ENCODE measurements at places on chromosomes 4 and X.

DNA sequence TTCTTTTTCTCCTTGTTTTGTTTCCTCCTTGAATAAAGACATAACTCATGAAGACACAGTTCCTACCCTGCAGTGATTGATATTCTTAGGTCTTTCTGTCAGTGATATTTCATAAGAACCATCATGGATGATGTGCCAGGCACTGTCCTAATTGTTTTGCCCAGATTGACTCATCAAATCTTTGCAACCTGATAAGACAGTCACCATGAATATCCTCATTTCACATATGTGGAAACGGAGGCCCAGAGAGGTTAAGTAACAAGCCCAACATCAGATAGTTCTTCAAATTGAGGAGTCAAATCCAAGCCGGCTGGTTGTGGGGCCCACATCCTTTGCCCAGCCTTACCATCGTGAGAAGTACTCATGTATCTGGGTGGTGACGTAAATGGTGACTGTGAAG lies 69.9 kb downstream of the SEL1L3 start:
- no peak for DNase-seq

DNA sequence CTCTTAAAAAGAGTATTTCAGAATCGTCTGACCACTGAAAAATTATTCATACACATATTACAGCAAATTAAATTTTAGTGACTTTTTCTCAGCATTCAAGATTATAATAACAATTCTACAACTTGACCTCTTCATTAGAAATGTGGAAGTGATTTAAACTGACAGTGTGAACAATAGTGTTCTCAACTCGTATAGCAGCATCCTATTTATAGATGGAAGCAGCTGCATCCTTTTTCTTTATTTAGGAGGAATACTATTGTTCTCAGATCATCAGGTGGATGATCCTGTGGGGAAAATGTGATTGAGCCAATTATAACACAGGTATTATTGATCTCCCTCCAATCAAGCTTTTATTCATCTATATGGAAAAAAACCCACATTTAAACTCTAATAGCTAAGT lies 56.7 kb downstream of the RAPGEF2 start:
- no peak for DNase-seq

DNA sequence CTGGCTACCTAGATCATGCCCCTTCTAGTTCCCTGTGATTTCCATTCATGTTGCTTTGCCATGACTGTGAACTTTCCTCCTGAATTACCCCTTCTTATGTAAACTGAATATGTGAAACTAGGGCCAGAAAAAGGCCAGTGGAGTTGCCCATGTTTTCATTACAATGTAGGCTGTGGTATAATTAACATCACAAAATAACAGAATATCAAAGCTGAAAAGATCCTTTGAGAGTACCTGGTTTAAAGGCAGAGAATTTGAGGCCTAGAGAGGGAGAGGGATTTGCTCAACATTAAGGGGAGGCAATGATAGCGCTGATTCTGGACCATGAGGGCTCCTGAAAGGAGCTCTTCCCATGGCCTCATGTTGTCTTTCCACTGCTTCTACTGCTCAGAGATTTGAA lies 392.2 kb downstream of the OPHN1 start:
- DNase-seq = no peak

DNA sequence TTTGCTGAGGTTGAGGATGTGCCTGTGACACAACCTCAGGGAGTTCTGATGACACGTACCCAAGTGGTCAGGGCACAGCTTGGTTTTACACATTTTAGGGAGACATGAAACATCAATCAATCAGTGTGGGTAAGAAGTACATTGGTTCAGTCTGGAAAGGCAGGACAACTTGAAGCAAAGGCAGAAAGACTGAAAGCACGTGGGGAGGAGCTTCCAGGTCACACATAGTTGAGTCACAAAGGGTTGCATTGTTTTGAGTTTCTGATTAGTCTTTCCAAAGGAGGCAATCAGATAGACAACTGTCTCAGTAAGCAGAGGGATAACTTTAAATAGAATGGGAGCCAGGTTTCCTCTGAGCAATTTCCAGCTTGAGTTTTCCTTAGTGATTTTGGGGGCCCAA lies 1910.0 kb upstream of the AGA start:
- no peak for DNase-seq

DNA sequence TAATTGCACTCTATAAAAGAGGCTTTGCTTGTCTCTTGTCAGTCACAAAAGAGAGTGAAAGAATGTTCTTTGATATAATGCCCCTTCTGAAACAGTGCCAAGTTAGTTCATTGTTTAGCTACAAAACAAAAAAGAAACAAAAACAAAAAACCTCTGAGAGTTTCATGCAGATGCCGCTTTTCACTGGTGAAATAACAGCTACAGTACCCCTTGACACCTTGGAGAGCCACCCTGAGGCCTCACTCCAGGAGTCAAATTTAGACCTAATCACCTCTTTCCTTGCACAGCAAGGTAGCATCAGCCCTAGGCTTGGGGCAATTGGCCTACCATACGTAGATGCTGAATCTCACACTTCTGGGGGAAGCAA lies 185.2 kb downstream of the UNC5C start:
- DNase-seq = no peak

- DNase-seq = no peak
These were observed 29.5 kb downstream of the ABLIM2 start for GRCh38 chr4:8129136-8129535.

Data from stimulated activated naive CD4-positive, alpha-beta T cell (primary cell).